RWPE2 (cell line): ENCODE measurements at places on chromosomes 13 and 19.

GRCh38 chr13:112179421-112179820, 112.5 kb downstream of the SOX1 start:
- no peaks in the 10 kb centered on the region for H3K4me1 ChIP-seq
- H3K27ac ChIP-seq: no peak overlapping the region
- no peak for DNase-seq
- no peak overlapping the region for H3K4me3 ChIP-seq
- no peaks in the 10 kb centered on the region for H3K27me3 ChIP-seq

- H3K4me1 ChIP-seq: no peaks in the 10 kb centered on the region
- peaks cover 64% of the 10 kb centered on the region for H3K36me3 ChIP-seq
- DNase-seq: no peak
- H3K4me3 ChIP-seq: no peak overlapping the region
- H3K27ac ChIP-seq: no peak overlapping the region
- H3K27me3 ChIP-seq: no peaks in the 10 kb centered on the region
These were observed 11.7 kb downstream of the NOP53 start for GRCh38 chr19:47756953-47757608.

DNA sequence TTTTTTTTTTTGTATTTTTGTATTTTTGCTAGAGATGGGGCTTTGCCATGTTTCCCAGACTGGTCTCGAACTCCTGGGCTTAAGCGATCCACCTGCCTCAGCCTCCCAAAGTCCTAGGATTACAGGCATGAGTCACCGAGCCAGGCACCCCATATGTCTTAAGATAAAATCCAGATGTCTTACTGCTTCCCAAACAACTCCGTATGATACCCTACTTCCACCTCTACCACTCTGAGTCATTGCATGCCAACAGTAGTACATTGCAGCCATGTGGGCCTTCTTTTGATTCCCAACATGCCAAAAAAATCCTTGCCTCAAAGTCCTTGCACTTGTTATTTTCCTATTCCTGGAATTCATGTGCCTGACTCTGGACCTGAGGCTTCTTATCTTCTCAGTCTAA, 799.2 kb downstream of the GPC5 start:
- H3K36me3 ChIP-seq: no peaks in the 10 kb centered on the region
- no peak overlapping the region for H3K4me3 ChIP-seq
- H3K27ac ChIP-seq: no peak overlapping the region
- DNase-seq: no peak

DNA sequence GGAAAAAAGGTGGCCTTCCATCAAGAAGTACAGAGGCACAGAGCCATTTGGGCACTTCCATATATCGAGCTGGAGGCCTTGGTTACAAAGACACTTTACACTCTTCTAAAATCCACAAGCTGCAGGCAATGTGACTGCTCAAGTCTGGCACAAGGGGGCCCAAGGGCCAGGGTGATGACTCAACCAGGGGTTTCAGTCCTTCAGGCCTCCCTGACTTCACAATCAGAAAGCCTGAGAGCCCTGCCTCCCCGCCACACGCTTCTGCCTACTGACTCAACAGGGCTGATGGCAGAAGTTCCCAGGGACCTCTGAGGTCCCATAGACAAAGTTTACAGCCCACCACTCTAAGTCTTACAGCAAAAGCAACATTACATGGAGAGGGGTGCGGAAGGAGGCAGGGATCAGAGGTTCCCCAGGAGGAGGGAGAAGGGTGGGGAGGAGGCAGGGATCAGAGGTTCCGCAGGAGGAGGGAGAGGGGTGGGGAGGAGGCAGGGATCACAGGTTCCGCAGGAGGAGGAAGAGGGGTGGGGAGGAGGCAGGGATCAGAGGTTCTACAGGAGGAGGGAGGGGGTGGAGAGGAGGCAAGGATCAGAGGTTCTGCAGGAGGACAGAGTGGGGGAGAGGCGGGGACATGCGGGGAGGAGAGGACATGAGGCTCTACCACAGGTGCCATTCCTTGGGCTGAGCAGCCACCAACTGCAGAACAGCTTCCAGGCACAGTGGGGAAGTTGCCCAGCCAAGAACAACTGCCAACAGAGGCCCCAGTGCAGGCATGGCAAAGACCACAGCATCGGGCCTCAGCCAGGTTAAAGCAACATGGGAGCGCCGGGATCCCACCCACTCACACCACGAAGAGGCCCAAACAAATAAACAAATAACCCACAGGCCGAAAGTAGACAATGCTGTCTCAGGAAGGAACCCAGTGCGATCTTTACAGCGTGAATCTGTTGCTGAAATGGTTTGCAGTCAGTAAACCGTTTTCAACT, 52.0 kb downstream of the SLC7A1 start:
- no peaks in the 10 kb centered on the region for H3K27me3 ChIP-seq
- H3K4me3 ChIP-seq: no peak overlapping the region
- H3K36me3 ChIP-seq: peaks cover 42% of the 10 kb centered on the region
- H3K27ac ChIP-seq: no peak overlapping the region
- no peaks in the 10 kb centered on the region for H3K4me1 ChIP-seq

DNA sequence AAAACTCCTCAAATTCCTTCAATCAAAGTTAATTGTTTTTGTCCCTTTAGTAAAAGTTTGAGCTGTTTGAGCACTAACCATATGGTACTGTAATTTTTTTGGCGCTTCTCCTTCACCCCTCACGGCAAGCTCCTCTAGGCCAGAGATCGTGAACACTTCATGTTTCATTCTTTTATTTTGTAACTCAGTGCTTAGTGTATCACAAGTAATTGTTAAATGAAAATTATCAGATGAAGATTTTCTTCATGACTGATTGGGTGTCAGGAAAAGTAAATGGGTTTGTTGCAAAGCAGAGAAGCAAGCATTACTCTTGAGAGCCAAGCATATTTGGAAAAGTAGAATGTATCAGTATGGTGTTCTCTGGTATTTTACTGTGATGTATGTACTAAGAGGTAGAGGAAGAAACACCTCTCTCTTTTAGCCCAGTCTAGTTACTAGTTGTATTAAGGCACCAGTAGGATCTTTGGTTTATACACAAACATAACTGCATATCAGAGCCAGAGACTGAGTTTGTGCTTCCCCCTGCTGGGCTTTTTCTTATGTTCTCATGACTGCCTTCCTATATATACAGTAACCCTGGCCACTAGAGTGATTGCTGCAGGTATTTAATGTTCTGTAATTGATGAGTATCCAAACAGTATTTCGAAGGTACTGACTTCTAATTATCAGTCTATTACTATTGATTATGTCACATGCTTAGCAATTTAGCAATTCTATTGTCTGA, 202.3 kb upstream of the KLHL1 start:
- H3K36me3 ChIP-seq: no peaks in the 10 kb centered on the region
- no peaks in the 10 kb centered on the region for H3K4me1 ChIP-seq
- H3K4me3 ChIP-seq: no peak overlapping the region
- H3K27me3 ChIP-seq: no peaks in the 10 kb centered on the region
- DNase-seq: no peak
- no peak overlapping the region for H3K27ac ChIP-seq

DNA sequence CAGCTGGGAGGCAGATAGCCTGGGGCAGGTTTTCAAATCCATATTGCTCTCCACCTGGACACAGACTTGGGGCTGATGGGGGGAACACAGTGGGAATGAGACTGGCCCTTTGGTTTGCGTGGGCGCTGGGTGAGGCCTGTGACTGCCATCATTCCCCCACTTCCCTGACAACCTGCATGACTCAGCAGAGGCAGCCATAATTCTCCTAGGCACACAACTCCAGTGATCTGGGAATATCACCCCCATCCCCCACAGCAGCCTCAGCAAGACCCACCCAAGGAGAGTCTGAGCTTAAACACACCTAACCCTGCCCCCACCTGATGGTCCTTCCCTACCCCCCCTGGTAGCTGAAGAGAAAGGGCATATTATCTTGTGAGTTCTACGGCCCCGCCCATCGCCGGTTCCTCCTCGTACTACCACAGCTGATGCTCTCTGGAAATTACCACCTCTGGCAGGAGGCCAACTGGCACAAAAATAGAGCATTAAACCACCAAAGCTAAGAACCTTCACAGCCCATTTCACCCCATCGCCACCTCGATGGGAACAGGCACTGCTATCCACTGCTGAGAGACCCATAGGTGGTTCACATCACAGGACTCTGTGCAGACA, 71.0 kb downstream of the RNF17 start:
- no peaks in the 10 kb centered on the region for H3K27me3 ChIP-seq
- H3K27ac ChIP-seq: no peak overlapping the region
- H3K36me3 ChIP-seq: no peaks in the 10 kb centered on the region
- DNase-seq: no peak
- H3K4me1 ChIP-seq: no peaks in the 10 kb centered on the region

DNA sequence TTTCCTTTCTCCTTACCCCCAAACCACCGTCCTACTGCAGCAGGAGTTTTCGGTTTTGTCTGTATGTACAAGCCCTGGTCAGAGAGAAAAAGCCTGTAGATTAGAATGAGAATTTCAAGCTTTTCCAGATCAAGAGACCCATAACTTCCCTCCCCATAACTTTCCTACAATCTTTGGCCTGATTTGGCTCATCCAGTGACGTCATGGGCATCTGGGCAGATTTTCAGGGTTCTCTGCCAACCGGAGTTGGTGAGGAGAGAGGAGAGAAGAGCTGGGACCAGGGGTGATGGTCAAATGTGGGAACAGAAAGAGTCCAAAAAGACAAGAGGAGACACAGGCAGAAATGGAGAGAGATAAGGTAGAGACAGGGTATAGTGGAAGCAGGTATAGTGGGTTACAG, 10.5 kb downstream of the IZUMO2 start:
- no peak for DNase-seq
- no peak overlapping the region for H3K4me3 ChIP-seq
- no peaks in the 10 kb centered on the region for H3K36me3 ChIP-seq

GRCh38 chr19:5782322-5782721, 2.2 kb downstream of the PRR22 start:
- H3K27me3 ChIP-seq: no peaks in the 10 kb centered on the region
- no peaks in the 10 kb centered on the region for H3K4me1 ChIP-seq
- H3K4me3 ChIP-seq: no peak overlapping the region
- no peak for DNase-seq
- peaks cover 17% of the 10 kb centered on the region for H3K36me3 ChIP-seq
- no peak overlapping the region for H3K27ac ChIP-seq

- H3K4me1 ChIP-seq: peaks cover 28% of the 10 kb centered on the region
- H3K36me3 ChIP-seq: no peaks in the 10 kb centered on the region
- peak overlapping the region; percentile 68 for H3K27ac ChIP-seq
- H3K4me3 ChIP-seq: no peak overlapping the region
These were observed 20.0 kb downstream of the PNMA8A start for GRCh38 chr19:46451352-46451751.

DNA sequence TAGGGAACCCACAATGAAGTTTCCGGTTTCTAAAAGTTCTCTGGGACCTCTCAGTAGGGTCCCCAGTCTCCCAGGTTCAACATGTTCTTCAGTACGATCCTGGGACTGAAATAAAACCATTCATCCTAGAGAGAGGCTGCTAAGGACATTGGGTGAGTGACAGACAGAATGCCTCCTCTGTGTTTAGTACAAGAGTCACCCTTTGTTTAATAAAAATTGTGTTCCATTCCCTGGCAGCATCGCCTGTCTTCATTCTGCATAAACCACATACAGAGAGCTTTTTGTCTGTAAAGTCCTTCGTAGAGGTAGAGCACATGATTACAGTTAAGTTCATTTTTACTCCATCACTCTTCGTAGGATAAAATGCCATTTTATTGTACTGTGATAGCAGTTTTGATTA, 95.3 kb upstream of the GPR12 start:
- H3K4me1 ChIP-seq: no peaks in the 10 kb centered on the region
- no peaks in the 10 kb centered on the region for H3K36me3 ChIP-seq
- H3K4me3 ChIP-seq: no peak overlapping the region
- no peak overlapping the region for H3K27ac ChIP-seq

DNA sequence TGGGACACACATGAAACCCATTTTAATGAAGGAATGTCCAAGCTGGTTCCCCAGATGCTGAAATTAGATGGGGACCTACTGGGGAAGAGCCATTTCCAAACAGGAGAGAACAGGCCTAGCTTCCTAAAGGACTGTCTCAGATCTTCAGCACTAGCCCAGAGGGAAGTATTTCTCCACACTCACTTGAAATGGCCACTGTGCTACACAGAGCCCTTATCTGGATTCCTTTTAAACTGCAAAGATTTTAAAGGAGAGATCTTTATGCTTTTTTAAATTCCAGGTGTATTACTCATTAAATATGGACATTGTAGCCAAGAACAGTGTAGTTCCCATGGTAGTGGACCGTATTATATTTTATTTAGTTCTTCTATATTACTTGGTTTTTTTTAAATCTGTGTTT, 255.3 kb downstream of the SHISA2 start:
- H3K4me3 ChIP-seq: no peak overlapping the region
- DNase-seq: no peak
- H3K36me3 ChIP-seq: no peaks in the 10 kb centered on the region
- no peak overlapping the region for H3K27ac ChIP-seq
- no peaks in the 10 kb centered on the region for H3K4me1 ChIP-seq
- no peaks in the 10 kb centered on the region for H3K27me3 ChIP-seq

DNA sequence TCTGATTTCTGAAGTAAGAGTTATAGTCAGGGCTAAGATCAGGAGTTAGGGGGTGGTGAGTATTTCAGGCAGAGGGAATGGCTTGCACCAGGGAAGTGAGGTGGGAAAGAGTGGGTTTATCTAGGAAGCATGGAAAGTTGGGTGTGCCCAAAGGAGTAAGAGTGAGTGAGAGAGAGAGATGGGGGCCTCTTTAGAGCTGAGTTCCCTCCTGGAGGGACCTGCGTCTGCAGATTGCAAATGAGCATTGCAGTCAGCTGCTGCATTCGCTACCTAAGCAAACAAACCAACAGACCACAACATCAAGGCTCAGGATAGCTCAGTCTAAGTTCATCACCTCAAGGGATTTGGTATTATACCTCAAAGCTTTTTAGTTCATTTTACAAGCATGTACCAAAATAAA, 405.8 kb downstream of the FGF9 start:
- no peaks in the 10 kb centered on the region for H3K27me3 ChIP-seq
- H3K36me3 ChIP-seq: no peaks in the 10 kb centered on the region
- no peak overlapping the region for H3K4me3 ChIP-seq
- no peak for DNase-seq
- no peaks in the 10 kb centered on the region for H3K4me1 ChIP-seq

DNA sequence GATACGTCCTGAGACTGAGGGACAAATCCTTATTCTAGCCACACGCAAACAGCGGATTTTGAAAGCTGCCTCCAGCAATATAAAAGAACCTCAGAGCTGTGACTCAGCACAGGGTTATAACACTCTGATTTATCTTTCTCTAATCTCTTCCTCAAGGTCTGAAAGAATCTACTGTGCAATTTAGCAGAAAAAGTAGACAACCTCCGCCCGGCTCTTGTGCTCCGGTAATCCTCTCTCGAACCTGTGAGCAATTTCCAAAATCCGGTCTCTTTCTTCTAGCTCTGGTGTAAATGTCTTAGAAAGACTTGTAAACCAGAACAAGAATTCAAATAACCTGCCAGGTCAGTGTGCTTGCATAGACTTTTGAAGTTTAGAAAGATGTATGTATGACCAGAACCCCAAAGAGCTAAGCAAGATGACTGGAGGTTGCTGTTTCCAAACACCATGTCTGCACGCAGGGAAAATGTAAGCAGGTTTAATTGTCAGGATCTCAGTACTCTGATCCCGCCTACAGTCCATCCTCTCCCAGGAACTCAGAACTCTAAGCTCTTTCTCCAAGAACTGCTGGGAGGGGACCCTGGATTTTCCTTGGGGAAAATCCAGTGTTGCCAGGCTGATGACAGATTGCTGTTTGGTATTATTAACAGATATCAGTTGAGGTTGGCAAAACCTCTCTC, 338.1 kb downstream of the RFC3 start:
- H3K36me3 ChIP-seq: no peaks in the 10 kb centered on the region
- H3K4me1 ChIP-seq: peaks cover 30% of the 10 kb centered on the region
- peak overlapping the region; percentile 98 for H3K27ac ChIP-seq
- no peaks in the 10 kb centered on the region for H3K27me3 ChIP-seq
